Kidney (tissue), 22 donors: ENCODE measurements at places on chromosomes 5 and 9.
A peak's percentile ranks its signal among the peaks of the same experiment; 100 is the strongest.

DNA sequence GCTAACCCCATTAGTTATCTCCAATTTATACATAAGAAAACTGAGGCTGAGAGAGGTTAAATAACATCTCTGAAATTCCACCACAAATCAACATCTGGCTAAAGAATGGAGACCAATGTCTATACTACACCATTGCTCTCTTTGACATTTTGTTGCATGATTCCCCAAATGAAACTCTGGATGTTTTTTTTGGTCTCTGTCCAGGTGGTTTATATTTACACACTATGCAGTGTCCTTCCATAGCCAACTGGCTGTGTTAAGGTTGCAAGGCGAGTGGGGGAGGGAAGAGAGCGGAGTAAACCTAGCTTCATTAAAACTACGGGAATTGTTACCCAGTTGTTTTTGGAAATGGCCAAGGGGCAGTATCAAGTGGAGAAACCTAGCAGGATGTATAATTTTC, 67.2 kb downstream of the KIF4B start:
- no peak for DNase-seq
- no peaks in the 10 kb centered on the region for H3K27me3 ChIP-seq
- H3K4me3 ChIP-seq: no peak overlapping the region
- H3K27ac ChIP-seq: no peak overlapping the region

DNA sequence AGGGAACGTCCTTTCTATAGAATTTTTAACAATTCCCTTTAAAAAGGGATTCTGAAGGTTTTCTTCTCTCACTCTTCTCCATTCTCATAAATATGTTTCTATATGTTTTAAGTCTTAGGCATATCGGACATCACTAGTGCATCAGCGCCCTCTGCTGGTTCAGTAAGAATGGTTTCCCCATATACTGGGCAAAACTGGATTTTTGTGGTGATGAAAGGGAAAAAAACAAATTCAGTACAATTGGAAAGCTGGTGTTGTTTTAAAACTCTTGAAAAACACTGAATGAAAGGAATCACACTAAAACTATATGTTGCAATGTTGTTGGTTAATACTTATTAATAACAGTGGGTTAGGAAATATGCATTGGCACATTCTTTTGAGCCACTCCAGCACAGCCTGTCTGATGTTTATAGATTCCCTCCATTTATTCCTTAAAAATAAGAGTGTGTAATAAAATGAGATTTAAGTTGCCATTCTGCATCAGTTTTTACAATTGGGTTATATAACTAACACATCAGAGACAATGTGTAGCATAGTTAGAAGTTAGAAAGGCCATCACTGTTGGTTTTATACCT, 15.8 kb downstream of the CWC27 start:
- no peak overlapping the region for H3K27ac ChIP-seq
- H3K4me3 ChIP-seq: no peak overlapping the region
- peak; percentile 81 for DNase-seq
- peaks cover 2% of the 10 kb centered on the region for H3K36me3 ChIP-seq
- no peaks in the 10 kb centered on the region for H3K4me1 ChIP-seq
- no peaks in the 10 kb centered on the region for H3K27me3 ChIP-seq

DNA sequence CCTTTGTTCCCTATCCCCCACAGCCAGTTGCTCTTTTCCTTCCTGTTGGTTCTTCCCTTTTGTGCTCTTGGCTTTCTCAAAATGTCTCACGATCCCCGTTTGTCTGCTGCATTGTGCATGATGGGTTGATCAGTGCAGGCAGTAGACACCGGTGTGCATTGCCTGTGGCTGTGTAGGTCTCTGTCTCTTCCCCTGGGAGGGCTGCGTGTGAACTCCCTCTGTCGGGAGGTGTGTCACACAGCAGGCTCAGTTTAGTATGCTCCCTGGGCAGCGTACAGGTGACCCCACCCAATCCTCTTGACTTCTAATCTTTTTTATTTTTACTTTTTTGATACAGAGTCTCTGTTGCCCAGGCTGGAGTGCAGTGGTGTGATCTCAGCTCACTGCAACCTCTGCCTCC, 265.3 kb downstream of the FSTL4 start:
- no peaks in the 10 kb centered on the region for H3K36me3 ChIP-seq
- DNase-seq: no peak
- no peak overlapping the region for H3K27ac ChIP-seq
- no peak overlapping the region for H3K4me3 ChIP-seq
- H3K4me1 ChIP-seq: no peaks in the 10 kb centered on the region

DNA sequence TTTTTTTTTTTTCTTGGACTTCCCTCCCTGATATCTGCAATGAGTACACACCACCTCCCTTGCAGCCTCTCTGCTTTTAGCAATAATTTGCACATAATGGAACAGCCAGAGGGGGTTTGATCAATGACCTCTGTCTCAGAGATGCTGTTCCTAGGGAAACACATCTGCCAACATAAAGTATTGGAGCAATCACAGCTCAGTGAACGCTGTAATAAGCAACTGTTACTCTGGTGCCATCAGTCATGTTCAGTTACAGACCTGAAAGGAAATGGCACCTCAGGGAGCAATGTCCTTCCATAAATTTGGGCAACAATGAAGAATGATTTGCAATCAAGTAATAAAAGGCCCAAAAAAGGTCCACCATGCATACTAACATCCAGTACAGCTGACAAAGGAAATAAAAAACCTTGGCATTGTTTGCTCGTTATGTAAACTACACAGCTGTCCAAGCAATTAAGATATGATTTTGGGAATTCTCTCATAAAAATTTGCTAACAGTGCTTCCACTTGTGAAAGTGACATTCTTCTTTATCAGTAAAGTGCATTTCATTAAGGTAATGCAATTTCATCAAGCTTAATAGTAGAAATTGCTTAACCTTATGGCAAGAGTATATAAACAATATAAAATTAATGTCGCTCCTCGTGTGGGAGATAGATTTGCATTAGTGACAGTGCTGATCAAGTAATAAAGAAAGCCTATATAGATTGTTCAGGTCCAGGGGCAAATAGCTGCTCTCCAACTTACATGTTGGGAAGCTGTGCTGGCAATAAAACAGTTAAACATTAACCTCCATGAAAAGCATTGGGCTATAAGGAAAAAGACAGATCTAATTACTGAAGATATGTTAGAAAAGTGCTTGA, 167.8 kb downstream of the RASEF start:
- peak; percentile 20 for DNase-seq
- H3K4me1 ChIP-seq: no peaks in the 10 kb centered on the region
- no peaks in the 10 kb centered on the region for H3K27me3 ChIP-seq
